Upper lobe of left lung (tissue), 6 donors: ENCODE measurements at places on chromosomes 11 and 22.

DNA sequence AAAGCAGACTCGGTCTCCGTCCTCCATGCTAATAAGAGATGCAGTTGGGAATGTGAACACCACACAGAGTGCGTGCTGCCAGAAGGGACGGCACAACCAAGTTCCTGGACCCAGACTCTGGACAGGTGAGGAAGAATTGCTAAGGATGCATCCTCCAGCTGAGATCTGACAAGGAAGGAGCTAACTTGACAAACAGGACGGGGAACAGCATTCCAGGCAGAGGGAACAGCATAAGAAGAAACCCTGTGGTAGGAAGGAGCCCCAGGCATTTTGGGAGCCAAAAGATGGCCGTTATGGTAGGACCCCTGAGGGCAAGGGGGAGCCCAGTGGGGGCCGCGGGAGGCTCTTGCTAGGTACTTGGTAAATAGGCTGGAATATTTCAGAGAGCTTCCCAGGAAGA is 6.0 kb downstream of the OSM start:
- H3K27me3 ChIP-seq: no peaks in the 10 kb centered on the region
- no peak overlapping the region for H3K27ac ChIP-seq
- no peak for DNase-seq
- H3K4me3 ChIP-seq: no peak overlapping the region
- H3K36me3 ChIP-seq: no peaks in the 10 kb centered on the region

DNA sequence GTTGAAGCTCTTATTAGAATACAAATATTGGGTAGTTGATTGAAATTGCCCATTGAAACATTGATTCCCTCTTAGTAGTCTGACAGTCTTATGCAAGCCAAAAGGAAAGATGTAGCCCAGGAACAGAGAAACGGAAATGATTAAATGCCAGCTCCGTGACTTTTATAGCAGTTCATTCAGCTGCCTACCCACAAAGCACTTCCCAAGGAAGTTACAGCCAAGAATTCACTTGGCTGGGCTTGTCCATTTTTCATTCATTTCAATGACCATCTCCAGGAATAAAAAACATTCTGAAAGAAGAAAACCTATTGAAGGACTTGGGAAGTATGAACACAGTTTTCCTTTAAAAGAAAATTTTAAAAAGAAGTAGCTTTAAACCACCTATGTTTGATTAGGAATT is 62.0 kb downstream of the NCAM1 start:
- no peaks in the 10 kb centered on the region for H3K27me3 ChIP-seq
- H3K4me3 ChIP-seq: no peak overlapping the region
- H3K4me1 ChIP-seq: no peaks in the 10 kb centered on the region
- no peak overlapping the region for H3K27ac ChIP-seq

- H3K36me3 ChIP-seq: no peaks in the 10 kb centered on the region
- DNase-seq: no peak
- H3K4me1 ChIP-seq: no peaks in the 10 kb centered on the region
- H3K4me3 ChIP-seq: no peak overlapping the region
These were observed 940.3 kb downstream of the NTM start for GRCh38 chr11:132310390-132311375.

DNA sequence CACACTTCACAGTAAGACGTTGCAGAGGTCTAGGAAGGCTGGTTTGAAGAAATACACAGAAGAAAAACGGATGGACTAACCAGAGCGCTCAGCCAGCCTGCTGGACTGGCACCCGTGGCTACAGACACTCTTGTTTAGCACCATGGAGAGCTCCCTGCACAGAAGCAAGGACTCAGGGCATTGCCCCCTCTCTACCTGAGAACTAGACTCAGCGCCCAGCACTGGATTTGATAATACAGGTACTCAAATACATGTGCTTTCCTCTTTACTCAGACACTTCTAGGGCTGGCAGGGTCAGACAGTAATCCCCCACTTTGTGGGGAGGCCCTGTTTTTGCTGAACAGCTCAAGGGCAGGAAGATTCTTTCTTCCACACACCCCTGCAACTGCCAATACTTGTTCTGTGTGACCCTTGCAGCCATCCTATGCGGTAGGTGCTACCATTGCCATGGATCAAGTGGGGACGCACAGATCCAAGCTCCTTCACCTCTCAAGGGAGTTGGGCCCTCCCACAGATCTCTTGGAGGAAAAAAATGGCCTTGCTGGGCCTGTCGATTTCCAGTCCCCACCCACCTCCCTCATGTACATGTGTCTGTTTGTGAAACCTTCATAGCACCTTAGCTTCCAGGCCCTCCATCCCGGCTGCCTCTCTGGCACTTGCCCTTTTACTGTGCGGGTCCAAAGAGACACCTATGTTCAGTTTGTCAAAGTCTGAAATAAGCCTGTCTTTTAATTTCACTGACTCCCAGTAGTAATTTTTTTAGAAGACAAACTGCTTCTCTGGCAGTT is 5.1 kb upstream of the P2RX6 start:
- H3K27ac ChIP-seq: no peak overlapping the region
- H3K4me1 ChIP-seq: peaks cover 12% of the 10 kb centered on the region
- DNase-seq: no peak
- no peak overlapping the region for H3K4me3 ChIP-seq

DNA sequence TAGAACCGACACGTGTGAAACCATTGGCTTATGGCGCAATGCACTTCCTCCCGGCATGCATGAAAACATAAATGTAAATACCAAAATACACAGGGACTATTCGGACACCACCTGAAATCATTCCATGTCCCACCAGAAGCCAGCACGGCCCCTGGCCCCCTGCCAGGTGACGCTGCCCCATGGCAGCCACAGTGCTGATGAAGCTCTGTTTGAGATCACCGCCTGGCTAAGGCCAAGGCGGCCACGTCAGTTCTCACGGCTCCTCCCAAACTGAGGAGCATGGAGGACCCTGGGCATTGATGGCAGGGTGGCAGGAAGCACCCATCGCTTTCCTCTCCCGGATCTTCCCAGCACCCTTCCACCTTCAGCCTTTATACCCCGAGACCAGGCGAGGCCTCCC is 89.5 kb downstream of the CDKN1C start:
- H3K27ac ChIP-seq: no peak overlapping the region
- no peaks in the 10 kb centered on the region for H3K27me3 ChIP-seq

DNA sequence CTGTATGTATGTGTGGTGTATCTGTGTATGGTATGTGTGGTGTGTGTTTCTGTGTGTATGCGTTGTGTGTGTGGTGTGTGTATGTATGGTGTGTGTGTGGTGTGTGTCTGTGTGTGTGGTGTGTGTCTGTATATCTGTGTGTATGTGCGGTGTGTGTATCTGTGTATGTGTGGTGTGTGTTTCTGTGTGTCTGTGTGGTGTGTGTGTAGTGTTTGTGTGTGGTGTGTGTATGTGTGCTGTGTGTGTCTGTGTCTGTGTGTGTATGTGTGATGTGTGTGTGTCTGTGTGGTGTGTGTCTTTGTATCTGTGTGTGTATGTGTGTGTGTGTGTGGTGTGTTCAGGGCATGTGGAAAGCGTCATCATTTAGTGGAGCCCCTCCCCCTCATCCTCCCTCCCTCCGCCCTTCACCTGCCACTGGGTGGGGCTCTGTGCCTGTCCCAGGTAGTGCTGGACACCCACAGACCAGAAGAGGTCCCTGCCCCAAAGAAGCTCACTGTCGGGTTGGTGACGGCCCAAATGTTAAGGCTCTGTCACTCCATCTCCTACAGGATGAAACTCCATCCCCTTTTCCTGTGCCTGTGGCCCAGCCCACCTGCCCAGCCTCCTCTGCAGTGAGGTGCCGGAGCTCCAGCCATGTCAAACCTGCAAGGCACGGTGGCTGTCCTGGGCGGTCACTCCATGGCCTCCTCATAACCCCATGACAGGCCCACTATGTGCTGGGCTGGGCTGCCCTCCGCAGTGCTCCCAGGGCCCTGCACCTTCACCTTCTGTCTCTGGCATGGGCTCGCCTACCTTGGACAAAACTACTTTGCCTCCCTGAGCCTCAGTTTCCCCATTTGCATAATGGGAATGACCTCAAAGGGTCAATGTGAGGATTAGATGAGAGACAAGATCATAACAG is 23.4 kb upstream of the SHISAL1 start:
- no peak overlapping the region for H3K4me3 ChIP-seq
- DNase-seq: no peak
- H3K4me1 ChIP-seq: peaks cover 2% of the 10 kb centered on the region
- H3K27me3 ChIP-seq: no peaks in the 10 kb centered on the region
- H3K27ac ChIP-seq: no peak overlapping the region
- no peaks in the 10 kb centered on the region for H3K36me3 ChIP-seq

DNA sequence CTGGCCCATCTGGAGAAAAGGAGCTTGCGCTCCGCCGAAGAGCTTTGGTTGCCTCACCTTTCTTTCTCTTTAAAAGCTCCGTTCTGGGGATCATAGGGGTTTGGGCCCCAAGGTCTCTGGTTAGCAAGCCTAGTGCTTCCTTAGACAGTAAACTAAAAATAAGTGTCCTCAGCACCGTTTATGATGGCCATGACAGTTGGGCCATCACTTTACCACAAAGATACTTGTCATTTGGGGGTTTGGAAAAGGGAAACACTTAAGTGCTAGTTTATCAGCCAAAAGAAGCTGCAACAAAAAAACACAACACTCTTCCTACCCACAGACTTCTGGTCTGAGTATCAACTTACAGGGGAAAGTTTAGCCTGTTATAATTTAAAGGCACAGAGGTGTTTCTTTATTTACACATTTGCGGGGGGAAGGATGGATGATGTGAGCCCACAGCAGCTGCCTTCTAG is 88.4 kb upstream of the CD44 start:
- no peaks in the 10 kb centered on the region for H3K27me3 ChIP-seq
- H3K4me1 ChIP-seq: peaks cover 7% of the 10 kb centered on the region
- no peaks in the 10 kb centered on the region for H3K36me3 ChIP-seq
- no peak overlapping the region for H3K27ac ChIP-seq
- no peak overlapping the region for H3K4me3 ChIP-seq

- no peak overlapping the region for H3K4me3 ChIP-seq
- H3K27me3 ChIP-seq: no peaks in the 10 kb centered on the region
- DNase-seq: no peak
- no peak overlapping the region for H3K27ac ChIP-seq
These were observed 34.4 kb downstream of the FBXO7 start for GRCh38 chr22:32509045-32509444.
